ENCODE measurements at places on chromosomes 13 and 19.

- DNase-seq = no peak
Observed at GRCh38 chr13:29954082-29955028, 103.9 kb upstream of the UBL3 start.

GRCh38 chr19:41223431-41224234 is 4.6 kb downstream of the AXL start:
- DNase-seq = peak; percentile 49

- DNase-seq = no peak
Observed at GRCh38 chr13:51360489-51360888, 21.0 kb downstream of the SERPINE3 start.

DNA sequence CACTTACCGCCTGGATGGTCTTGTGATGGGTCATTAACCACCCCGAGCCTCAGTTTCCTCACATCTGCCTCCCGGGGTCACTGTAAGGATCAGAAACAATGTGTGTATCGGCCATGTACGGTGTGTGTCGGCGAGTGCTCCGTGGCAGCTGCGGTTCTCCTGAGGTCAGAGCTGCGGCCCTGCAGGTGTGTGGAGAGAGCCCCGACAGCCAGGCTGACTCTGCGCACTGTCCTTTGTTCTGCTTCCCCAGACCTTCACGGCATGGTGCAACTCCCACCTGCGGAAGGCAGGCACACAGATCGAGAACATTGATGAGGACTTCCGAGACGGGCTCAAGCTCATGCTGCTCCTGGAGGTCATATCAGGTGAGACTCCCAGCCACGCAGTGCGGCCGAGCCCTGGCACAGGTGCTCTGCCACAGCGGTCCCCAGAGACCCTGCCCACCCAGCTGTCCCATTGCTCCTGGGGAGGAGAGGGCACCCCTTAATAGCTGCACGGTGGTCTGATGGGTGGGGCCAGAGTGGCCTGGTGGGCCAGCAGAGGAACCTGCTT is 43.8 kb downstream of the CAPN12 start:
- DNase-seq = no peak

DNA sequence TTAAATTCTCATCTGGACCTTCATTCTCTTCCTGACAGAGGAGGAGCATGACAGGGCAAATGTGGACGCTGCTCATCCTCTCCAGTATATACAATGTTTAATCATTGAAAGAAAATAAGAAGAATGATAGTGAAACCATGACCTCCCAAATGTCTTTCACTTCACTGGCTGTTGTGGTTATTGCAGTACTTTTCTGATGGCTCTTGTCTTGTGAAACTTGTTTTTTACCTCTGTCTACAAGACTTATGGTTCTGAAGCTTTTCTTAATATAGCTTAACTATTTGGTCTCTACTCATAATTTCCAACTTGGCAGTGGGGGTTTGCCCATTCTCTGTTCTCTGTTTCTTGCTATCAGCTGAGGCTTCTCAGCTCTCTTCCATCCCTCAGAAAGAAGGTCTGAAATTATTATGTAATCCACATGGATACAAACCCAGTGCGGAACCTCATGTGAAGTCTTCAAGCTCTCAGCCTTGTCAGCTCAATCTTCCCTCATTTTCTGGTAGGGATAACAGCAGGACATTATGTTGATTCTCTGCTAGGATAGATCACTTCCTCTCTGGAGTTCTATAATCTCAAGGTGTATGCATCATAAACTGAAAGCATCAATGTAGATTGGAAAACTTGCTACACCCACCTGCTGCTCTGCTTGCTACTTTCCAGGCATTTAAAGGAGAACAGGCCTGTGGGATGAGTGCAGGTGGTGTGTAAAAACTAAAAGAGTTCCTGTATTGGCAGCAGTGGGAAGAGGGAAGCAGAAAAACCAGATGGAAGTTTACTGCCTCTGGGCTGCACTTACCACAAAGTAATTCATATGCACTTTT is 250.3 kb upstream of the HTR2A start:
- DNase-seq = no peak

GRCh38 chr19:43658494-43658893 is 11.5 kb downstream of the PLAUR start:
- no peak for DNase-seq

GRCh38 chr19:11457115-11457514 is 21.7 kb downstream of the PRKCSH start:
- DNase-seq = no peak

GRCh38 chr13:47100214-47100853 is 203.5 kb upstream of the HTR2A start:
- DNase-seq = no peak

DNA sequence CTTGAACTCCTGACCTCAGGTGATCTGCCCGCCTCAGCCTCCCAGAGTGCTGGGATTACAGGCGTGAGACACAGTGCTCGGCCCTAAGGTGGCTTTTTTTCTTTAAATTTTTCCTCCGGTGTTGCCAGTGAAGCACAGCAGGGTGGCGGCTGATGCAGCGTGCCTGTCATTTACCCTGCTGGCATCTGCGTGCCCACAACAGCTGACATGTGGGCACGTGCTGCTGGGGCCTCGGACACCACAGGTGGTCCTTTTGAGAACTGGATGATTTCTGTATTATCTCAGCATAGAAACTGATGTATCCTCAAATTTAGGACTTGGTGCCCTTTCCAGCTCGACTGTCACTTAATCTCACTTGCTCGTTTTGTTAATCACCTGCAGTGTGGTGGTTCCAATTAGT is 31.2 kb upstream of the TEX29 start:
- no peak for DNase-seq

- no peak for DNase-seq
Observed at GRCh38 chr13:71578048-71578447, 289.0 kb downstream of the DACH1 start.

DNA sequence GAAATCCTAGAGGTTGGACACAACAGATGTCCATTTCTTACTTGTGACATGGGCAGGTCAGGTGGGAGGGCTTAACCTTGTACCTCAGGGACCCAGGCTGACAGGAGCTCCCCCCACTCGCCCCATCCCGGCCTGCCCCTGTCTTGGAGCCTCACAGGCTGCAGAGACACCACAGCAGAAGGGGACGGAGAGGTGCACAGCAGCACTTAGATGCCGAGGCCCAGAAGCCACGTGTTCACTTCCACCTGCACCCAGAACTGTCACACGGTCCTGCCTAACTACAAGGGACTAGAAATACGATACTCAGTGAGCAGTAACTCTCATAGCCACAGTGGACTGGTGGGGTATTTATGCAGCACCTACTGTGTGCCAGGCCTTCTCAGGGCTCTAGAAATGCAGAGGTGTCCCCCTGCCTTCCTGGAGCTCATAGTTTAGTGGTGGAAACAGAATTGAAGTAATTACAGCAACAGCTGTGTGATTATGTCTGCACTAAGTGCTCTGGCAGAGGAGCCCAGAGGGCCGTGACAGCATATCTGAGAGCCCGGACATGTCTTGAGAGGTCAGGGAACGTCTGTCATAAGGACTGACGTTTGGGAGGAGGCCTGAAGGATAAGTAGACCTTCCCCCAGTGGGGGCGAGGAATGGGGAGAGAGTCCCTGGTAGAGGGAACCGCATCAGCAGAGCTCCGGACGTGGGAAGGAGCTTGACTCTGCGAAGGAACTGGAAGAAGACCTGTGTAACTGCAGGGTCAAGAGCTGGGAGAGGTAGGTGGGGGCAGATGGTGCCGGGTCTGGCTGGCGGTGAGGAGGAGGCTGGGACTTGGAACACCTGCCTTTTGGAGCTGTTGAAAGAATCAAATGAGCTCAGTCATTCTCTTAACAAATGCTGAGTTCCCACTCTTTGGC is 130.0 kb downstream of the SIPA1L3 start:
- DNase-seq = no peak

- DNase-seq = no peak
Observed at GRCh38 chr13:59679254-59679653, 484.5 kb downstream of the DIAPH3 start.

GRCh38 chr13:102582256-102582655 is 14.5 kb upstream of the TPP2 start:
- no peak for DNase-seq

DNA sequence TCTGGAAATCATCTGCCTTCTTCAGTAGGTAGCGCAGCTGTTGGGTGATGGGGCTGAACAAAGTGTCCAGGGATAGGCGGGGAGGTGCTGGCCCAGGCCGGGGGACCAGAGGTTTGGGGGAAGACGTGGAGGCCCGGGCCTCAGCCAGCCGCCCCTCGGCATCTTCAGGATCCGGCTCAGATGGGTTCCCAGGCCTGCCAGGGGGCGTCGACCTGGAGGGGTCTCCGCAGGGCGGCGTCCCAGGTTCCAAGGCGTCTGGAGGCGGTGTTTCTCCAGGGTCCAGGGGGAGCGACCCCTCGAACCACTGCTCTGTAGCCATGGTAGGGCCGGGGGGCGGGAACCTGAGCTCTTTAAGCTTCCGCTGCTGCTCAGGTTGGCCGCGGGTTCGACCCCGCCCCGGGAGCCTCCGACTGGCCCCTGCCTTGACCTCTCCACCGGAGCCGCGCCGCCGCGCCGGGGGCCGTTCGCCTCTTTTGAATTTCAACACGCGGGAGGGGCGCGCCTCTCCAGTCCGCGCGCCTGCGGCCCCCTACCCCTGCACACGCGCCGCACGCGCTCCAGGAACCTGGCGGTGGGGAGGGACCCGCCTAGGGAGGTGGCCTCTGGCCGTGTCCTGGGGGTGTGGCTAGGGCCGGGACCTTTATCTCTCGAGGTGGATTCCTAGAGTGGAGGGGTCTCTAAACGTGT is at the start of gene C19orf67:
TSS of gene C19orf67 (minus strand) at position 475 of the 687 bp plus-strand sequence. CDS start at position 319, 156 bp downstream.
- DNase-seq = no peak

DNA sequence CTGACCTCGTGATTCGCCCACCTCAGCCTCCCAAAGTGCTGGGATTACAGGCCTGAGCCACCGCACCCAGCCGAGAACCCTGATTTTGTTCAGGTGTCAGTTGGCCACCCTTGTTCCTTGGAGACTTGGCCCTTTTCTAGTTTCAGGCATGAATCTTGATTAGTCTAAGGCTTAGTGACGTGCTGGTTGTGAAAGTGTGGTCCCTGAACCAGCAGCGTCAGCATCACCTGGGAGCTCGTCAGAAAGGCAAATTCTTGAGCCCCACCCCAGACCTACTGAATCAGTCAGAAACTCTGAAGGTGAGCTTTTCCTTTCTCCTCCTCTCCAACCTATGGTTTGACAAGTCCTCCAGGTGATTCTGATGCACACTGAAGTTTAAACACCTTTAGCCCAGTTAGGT is 35.2 kb downstream of the CACNG6 start:
- DNase-seq = no peak

DNA sequence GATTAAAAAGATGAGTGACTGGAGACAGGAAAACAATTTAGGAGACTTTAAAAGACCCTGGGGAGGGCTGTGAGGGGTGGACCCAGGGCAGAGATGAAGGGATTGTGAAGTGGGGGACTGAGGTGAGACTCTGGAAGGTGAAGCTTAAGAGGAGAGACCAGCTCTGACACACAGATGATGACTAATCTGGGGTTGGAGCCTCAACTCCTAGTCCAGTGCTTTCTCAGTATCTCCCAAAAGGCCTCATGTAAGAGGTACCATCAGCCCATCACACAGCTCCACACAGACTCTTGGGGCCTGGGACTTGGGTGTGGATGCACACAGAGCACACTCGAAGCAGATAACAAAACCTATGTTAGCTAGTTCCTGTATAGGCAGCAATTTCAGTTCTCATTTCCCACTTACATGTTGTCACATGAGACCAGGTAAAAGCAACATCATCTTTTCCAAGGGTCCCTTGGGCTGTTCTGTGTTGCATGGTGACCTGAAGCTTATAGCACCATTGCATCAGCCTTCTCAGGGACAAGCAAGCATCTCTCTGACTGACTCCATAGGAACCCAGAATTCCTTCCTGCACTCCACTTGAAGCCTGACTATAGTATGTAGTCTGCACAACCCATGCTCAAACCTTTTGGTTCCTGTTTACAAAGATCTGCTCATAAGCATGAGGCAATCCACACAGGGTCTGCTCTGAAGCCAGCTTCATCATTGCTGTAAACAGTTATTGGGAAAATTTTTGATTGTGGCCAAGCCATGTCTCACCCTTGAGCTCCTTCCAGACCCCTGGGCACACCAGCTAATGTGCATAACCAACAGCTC is 88.6 kb upstream of the MYCBP2 start:
- no peak for DNase-seq

- no peak for DNase-seq
Observed at GRCh38 chr13:109395014-109395413, 391.4 kb downstream of the IRS2 start.

GRCh38 chr19:13784731-13785452 is 10.4 kb upstream of the ZSWIM4 start:
- peak; percentile 39 for DNase-seq

GRCh38 chr13:106612688-106613087 is 44.8 kb upstream of the ARGLU1 start:
- no peak for DNase-seq

DNA sequence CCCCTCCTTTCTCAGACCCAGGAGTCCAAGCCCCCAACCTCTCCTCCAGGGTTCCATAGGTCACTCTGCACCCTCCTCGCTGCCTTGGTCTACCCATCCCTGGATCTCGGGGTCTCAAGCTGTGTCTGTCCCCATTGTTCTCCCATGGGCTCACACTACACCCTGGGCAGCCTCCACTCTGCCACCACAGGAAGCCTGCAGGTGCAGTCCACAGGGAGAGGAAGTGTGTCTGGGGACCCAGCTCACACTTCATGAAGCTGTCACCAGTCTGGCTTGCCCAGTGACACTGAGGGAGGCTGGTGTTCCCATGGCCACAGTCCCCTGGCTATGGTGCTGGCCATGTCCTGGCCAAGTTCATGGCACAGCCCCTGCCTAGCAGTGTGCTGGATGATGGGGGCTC is 5.3 kb downstream of the NECTIN2 start:
- no peak for DNase-seq

- DNase-seq = no peak
Observed at GRCh38 chr13:31110617-31111016, 51.1 kb downstream of the HSPH1 start.

- no peak for DNase-seq
Observed at GRCh38 chr13:51523082-51523518, 61.2 kb upstream of the WDFY2 start.

GRCh38 chr13:106753251-106753650 is 185.3 kb upstream of the ARGLU1 start:
- no peak for DNase-seq

- peak; percentile 96 for DNase-seq
Observed at GRCh38 chr13:24148414-24149235, 11.9 kb upstream of the SPATA13 start.

DNA sequence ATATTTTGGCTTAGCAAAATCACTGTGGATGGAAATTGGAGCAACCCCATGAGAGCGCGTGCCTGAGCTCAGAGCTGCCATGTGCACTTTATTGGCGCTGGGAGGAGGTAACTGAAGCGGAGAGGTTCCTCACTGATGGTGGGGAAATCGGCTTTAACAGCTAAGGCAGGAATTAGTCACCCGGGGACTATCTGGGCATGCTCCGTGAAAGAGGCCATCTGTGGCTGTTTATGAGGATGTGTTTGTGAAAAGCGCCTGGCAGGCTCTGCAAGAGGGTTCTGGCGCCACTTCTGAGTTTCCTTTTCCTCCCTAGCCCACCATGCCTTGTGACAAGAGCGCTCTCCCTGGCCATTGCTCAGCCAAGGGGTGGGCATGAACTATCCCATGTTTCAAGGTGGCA is 815.6 kb downstream of the UQCRFS1 start:
- no peak for DNase-seq

GRCh38 chr13:72383646-72384045 is 343.8 kb downstream of the MZT1 start:
- DNase-seq = no peak

GRCh38 chr19:5718579-5719273 is 1.2 kb downstream of the LONP1 start:
- peak; percentile 50 for DNase-seq

- DNase-seq = no peak
Observed at GRCh38 chr19:18253130-18253529, 21.1 kb downstream of the IQCN start.
